Stimulated activated CD8-positive, alpha-beta memory T cell treated with anti-CD3 and anti-CD28 coated beads, Interleukin-7, amount 100 ng/mL, for 1 hour (primary cell): ENCODE measurements at places on chromosomes 11 and 22.

DNA sequence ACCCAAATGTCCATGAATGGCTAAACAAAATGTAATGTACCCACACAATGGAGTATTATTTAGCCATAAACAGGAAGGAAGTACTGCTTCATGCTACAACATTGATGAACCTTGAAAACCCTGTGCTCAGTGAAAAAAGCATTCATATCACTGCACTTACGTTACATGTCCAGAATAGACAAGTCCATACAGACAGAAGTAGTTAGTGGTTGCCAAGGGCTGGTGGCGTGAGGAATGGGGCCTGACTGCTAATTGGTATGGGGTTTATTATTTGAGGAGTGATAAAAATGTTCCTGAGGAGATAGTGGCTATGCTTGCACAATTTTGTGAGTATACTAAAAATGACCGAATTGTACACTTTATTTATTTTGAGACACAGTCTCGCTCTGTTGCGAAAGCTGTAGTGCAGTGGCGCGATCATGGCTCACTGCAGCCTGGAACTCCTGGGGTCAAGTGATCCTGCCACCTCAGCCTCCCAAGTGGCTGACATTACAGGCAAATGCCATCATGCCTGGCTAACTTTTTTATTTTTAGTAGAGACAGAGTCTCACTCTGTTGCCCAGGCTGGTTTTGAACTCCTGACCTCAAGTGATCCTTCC is 7.7 kb upstream of the SYVN1 start:
- no peak for DNase-seq

DNA sequence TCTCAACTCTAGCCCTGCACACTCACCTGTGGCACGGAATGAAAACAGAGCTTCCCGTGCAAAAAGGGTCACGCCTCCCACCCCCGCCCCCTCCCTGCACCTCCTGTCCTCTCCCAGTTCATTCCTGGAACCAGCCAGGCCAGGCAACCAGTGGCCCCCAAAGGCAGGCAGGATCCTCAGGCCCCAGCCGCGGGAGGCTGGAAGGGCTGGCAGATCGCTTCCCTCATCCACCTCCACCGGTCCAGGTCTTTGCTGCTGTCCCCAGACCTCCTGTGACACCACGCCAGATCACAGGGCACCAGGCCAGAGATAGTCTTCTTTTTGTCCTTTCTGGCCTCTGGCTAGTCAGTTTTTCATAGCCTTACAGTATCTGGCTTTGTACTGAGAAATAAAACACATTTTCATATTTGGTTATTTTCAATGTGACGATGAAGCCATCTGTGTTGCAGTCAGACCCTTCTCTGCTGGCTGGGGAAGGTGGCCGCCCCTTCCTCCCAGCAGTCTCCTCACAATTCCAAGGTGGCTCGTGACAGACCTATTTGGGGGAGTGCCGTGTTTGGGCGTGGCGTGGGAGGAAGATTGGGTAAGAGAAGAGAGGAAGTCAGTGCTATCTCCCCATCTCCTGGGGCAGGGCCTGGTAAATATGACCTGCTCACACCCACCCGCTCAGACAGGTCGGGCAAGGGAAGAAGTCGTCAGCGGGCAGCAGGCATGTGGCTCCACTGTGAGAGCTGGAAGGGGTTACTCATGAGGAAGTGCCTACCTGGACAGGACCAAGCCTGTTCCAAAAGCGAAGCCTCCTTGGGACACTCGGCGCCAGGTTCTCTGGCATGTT is 9.1 kb downstream of the SSH3 start:
- DNase-seq, result no peak

DNA sequence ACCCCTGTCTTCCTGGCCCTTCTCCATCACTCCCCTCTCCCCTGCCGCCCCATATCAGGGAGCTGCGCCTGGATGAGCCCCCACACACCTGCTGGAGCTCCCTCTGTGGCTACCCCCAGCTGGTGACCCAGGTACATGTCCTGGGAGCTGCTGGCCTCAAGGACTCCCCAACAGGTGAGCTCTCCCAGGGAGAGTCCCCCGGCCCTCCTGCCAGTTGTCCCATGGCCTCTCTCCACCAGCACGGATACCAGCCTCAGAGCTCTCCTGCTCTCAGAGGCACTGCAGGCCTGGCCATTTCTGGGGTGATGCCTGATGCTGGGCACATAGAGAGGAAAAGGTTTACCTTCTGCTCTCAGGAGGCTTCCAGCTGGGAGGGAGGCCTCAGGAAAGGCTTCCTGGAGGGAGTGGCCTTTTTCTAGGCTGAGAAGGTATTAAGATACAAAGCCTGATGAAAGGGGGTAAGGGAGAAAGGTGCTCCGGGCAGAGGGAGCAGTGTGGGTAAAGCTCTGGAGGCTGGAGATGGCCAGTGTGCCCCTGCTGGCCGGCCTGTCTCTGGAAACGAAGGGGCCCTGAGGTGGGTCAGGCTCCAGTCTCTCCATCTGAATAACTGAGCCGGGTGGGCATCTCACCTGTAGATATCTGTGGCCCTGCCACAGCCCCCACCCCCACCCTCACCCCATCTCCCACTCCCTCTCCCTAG is 6.0 kb upstream of the MYO7A start:
- DNase-seq, result no peak

- DNase-seq, result no peak
These were observed 3.2 kb upstream of the KCNE3 start for GRCh38 chr11:74470526-74470925.

DNA sequence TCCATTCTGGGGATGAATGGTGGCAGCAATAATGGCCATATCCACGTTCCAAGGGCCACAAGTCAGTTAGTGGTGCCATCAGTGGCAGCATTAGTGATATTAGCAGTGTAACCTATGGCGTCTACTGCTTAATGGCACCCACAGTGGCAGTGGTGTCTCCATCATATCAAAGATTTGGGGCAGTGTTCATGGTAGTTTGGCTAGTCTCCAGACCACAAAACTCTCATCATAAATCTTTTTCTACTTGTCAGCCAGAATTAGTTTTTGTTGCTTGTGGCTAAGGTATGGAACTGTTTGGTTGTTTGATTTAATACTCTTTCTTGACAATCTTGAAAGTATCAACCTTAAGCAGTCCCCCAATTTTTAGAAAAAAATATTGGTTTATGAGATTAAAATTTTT is 45.1 kb upstream of the DEUP1 start:
- no peak for DNase-seq

DNA sequence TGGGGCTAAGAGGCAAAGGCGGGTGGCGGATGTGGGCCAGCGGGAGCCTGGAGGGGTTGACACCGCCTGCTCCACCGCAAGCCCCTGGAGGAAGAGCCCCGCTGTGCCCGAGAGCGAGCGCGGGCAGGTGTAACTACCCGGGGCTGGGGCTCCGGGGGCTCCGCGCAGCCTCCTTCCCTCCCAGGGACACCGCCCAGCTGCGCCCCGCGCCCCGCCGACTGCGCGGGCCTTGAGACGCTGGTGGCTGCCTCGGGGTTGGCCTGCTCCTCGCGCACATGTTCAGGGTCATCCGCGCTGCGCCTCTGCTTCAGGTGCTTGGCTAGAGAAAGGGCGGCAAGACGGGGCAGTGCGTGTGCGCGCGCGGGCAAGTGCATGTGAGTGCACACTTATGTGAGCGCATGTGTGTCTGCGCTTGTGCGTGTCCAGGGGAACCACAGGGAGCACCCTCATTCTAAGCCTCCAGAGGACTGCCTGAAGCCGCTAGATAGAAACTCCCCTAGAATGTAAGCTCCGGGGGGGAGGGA is 197.5 kb upstream of the TMEM45B start:
- no peak for DNase-seq

- DNase-seq, result no peak
These were observed 22.5 kb upstream of the ALG8 start for GRCh38 chr11:78161962-78162371.

GRCh38 chr11:74267014-74267413 is 44.4 kb downstream of the P4HA3 start:
- DNase-seq, result no peak

DNA sequence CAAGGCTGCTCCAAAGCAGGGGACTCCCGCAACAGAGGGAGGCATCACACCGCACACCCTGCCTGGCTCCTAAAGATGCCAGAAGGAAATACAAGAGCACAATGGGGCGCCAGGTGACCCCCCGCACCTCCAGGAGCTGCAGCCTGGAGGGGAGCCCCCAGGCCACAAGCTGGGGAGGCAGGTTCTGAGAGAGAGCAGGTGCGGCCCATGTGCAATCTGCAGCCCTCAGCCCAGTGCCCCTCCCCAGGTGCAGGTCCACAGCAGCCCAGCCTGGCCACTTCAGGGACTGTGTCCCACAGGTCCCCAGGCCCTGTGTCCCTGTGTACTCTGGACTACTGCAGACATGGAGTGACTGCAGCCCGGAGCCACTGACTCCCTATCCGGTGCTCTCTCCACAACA is 13.1 kb downstream of the WNT7B start:
- DNase-seq, result no peak

DNA sequence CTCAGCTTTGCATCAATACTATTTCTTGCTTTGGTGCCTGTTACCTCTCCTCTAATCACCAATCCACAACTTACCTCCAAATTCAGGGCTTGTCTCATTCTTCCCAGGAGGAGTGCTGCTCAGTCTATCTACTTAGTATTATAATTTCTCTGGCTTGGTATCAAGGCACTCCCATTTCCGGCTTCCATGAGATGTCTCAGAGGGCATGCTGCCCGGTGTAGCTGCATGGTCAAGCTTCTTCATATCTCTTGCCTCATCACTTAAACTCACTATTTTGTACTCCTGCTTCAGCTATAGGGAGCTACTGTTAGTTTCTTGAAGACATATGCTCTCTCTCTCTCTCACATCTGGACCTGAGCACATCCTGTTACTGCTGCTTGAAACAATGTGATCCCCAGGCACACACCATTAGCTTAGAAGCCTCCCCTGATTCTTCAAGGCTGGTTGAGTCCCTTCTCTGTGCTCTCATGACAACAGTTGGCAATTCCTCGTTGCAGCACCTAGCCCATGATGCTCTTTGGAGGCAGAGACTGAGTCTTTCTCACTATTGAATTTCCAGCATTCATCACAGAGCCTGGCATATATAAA is 182.8 kb upstream of the SYN3 start:
- DNase-seq, result no peak

DNA sequence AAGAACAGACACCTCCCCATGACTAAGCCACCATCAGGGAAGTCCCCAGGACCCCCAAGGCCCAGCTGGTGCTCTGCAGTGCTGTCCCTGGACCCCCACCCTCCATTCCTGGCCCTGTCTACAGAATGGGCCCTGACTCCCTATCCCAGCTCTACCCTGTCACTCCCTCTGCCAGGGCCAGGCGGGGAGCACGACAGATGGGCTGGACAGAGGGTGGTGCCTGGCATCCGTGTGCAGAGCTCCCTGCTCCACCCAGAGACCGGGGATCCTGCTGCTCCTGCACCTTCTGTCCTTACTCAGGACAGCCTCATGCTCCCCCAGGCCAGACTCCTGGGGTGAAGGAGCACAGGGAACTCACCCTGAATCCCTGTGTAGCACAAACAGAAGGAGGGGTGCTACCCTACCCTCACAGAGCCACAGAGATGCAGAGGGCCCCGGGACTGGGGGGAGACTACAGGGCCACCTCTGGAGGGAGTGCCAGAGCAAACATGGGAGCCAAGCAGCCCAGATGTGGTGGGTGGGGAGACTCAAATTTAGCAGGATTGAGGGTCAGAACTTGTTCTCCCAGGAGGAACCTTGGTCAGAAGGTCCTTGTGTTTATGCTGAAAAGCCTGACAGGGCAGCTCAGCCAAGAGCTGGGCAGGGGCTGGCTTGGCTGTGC is 2.0 kb downstream of the ARVCF start:
- no peak for DNase-seq

DNA sequence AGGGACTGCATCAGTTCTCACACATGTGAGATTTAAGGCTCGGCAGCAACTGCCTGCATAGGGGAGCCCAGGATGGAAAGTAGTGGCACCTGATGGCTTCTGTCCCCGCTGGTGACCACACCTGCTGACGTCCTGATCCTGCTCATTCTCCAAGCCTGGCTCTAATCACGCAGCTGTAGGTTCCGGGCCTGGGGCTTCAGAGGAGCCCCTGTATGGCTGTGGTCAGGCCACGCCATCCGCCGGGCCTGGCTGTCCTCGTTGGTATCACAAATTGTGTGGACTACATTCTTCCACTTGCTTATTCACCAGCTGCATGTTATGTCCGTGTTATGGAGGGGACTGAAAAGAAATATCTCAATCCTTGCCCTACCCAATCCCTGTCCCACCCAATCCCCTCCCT is 580.0 kb downstream of the TBC1D22A start:
- no peak for DNase-seq

- no peak for DNase-seq
These were observed 27.7 kb downstream of the DNAJC24 start for GRCh38 chr11:31397239-31397834.

- DNase-seq, result no peak
These were observed 1.6 kb upstream of the DDX10 start for GRCh38 chr11:108663154-108663877.

GRCh38 chr11:4577761-4578160 is 3.8 kb upstream of the OR52I2 start:
- DNase-seq, result no peak

DNA sequence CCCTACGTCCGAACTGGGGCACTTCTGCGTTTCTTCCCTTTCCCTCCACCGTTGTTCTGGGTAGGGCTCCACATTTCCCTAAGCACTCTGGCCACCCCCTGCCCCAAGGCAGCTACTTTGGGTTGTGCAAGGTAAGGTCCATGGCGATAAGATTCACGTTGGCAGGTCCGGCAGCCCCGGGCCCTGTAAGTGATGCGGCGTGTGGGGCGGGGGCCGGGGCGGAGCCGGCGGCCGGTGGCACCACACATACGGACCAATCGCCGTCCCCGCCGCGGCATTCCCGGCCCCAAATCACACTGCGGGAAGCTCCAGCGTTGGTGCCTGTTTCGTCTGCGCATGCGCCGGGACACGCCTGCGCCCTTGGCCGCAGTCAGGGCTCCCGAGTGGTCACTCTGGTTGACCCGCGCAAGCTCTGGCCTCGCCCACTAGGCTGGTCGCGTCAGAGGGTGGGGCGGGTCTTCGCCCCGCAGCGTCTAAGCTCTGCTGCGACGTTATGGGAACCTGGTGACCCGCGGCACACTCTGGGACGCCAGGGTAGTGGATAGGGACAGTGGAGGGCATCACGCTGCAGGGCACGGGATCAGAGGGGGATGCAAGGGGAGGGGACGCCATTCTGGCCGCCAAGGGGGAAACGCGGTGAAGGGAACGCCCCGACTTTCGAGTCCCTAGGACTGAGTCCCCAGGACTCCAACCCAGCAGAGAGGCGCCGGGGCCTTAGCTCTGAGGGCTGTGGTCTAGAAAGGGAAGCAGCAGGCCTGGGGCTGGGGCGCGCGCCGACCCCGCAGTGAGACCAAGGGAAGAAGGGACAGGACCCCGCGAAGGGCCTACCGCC is 1.6 kb downstream of the FADS1 start:
- no peak for DNase-seq

DNA sequence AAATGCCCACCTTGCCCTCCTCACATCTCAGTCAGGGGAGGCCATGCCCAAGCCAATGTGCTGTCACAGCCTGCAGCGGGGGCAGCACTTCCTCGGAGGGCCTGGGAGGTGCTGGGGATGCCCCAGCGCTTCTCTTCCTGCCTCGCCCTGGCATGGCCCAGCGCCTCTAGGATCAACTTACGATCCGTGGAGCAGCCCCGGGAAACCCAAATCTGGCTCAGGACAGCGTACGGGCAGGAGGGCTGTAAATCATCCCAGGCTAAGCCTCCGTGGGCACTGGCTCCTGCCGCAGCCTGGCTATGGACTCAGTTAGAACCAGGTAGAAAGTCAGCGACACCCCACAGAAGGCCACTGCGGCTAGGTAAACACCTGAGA is 60.9 kb upstream of the EMID1 start:
- DNase-seq, result no peak

GRCh38 chr11:11589437-11589836 is 32.4 kb downstream of the GALNT18 start:
- DNase-seq, result no peak

- DNase-seq, result no peak
These were observed 15.4 kb downstream of the BAD start for GRCh38 chr11:64268893-64269539.

- DNase-seq, result no peak
These were observed 112.2 kb downstream of the NECTIN1 start for GRCh38 chr11:119616586-119617339.
